Pancreas (tissue), 10 donors: ENCODE measurements at places on chromosomes 2 and 18. TPM values are rescaled to one million over a fixed set of nuclear protein-coding genes. Genes with fewer than 3 reads are reported as not detected.

CCDC141 gene
- 2.4 TPM for polyA plus RNA-seq

CNOT9 gene
- 16.6 TPM for polyA plus RNA-seq

ATIC gene
- 73.2 TPM for polyA plus RNA-seq

MARCHF7 gene
- 19.3 TPM for polyA plus RNA-seq

MOGAT1 gene
- polyA plus RNA-seq, result not detected

C2orf78 gene
- not detected for polyA plus RNA-seq

LRRTM4 gene
- polyA plus RNA-seq, result 1.3 TPM
